ENCODE measurements at places on chromosomes 1 and 21.
A peak's percentile ranks its signal among the peaks of the same experiment; 100 is the strongest.

DNA sequence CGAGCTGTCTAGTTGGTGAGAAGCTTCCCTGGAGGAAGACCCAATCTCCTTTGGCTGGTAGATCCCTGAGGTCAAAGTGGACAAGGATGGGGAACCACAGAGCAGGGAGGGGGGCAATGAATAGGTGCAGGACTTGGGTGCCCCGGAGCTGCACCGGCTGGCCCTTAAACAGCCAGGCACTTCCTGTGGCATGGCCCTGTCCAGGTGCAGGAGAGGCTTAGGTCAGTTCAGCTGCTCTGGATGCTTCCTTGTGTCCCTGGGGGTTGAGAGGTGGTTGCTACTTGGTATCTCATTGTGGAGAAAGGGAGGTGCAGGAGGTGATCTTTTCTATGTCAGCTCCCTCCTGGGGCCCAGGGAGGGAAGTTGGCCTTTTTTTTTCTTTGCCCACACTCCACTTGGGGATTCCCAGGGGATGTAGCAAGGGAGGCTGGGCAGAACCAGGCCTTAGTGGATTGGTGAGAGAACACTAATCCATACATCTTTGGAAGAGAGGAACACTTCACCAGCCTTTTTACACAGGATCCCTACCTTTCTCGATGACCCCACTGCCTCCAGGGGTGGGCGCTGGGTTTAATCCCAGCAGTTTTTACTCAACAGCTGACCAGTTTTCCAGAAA is 1.2 kb upstream of the ST3GAL3 start:
- peak; percentile 16 for DNase-seq

DNA sequence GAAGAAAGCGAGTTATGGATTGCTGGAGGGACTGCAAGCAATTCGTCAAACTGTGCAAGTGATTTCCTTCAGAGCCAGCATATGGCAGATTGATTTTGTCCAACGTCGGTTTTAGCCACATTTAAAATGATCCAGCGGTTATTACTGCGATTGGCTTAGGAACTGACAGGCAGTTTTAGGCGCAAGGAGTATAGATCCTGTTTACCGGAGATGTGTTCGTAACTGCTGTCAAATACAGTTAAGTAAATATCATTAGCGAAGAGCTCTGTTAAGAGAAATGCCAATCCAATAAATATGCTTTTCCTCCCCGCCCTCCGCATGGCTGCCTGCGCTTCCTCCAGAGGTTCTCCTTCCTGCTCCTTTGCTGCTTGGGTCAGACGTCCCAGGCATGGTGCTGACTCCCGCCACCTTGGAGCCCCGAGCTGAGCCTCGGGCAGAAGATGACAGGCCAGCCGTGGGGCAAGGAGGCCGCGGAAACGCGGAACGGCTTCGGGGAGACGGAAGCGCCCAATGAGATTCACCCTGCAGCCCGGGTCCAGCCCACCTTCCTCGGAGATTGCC is 9.4 kb upstream of the BARHL2 start:
- DNase-seq: no peak

- no peak for DNase-seq
These were observed 61.7 kb upstream of the USP24 start for GRCh38 chr1:55276671-55277376.

DNA sequence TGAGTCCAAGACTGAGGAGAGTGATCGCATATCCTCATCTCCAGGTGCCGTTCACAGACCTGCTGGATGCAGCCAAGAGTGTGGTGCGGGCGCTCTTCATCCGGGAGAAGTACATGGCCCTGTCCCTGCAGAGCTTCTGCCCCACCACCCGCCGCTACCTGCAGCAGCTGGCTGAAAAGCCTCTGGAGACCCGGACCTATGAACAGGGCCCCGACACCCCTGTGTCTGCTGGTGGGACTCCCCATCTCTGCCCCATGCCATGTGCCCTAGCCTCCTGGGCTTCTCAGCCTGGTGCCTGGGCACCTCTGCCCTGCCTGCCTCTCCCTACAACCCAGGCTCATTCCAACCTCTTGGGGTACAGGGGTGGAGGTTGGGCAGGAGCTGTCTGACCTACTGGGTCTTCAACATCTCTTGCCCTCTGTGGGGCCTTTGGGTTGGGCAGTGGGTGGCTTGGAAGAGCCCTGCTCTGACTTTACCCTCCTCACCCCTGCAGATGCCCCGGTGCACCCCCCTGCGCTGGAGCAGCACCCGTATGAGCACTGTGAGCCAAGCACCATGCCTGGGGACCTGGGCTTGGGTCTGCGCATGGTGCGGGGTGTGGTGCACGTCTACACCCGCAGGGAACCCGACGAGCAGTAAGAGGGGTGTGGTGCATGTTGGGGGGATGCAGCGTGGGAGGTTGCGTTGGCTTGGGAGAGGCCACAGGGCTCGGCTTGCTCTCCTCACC is 7.2 kb downstream of the AMPD2 start:
- DNase-seq: no peak

DNA sequence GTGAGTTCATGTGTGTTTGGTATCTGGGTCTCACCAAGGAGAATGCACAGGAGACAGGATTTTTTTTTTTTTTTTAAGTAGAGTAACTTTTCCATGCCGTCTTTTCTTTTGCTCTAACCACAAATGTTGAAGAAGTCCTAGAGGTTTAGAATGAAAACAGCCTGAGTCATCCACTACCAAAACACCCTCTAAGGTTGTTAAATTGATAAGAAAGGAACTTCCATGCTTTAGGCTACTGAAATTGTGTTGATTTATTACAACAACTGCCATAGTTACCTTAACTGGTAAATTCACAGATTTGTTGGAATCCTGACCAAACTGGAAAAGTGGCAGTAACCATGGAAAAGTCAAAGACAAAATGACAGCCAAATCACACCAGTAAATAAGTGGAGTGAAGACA is 375.6 kb downstream of the AMY1C start:
- no peak for DNase-seq

DNA sequence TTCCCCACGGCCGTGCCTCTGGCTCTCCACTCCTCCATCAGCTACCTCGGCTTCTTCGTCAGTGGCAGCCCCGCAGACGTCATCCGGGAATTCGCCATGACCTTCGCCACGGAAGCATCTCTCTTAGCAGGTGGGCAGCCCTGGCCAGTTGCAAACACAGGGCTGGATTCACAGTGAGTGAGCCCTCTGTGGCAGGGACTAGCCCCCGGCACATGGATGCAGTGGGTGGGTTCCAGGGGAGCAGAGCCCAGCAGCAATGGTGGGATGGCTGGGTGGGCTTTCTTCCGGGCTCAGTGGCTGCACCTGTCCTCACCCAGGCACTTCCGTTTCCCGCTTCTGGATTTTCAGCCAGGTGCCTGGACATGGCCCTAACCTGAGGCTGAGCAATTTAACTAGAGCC is 9.4 kb downstream of the UBASH3A start:
- DNase-seq: no peak

GRCh38 chr1:236066054-236066453 is 1.2 kb upstream of the NID1 start:
- DNase-seq: no peak

- DNase-seq: no peak
These were observed 374.9 kb downstream of the VAV3 start for GRCh38 chr1:107590087-107590486.
